Endothelial cell of umbilical vein (primary cell): ENCODE measurements at places on chromosomes 16 and 17. TPM values are rescaled to one million over a fixed set of nuclear protein-coding genes. Genes with fewer than 3 reads are reported as not detected.

DNA sequence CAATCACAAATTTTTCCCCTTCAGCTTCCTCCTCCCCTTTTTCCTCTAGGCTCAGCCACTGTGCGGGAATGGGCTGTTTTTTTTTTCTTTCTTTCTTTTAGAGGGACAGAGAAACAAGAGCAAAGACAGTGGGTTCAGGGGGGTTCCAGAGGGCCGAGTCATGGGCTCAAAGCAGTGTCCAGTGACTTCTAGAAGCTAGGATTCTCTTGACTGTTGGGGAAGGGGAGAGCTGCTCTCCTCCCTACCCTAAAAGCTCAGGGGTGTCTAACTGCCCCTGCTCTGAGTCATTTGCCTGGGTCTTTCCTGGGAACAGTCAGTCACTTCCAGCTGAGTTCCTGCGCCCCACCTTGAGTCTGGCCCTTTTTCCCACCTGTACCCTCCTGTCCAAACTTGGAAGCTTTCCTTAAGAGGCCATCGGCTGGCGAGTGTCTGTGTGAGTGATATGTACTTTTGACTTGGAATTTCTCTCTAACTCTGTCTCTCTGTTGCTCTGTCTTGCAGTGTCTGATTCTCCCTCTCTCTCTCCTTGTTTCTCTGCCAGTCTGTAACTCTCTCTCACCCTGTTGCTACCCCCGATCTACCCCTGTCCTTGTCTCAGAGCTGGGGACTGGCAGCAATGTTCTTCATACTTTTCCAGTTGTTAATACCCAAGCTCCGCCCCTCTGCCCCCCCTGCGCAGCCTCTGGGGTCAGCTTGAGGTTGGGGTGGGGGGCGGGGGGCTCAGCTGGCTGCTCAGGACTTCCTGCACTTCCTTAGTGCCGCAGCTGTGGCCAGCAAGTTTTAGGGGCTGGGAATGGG lies 2.4 kb downstream of the THRA start:
- H3K4me3 ChIP-seq: peak overlapping the region; percentile 8
- H3K27ac ChIP-seq: no peak overlapping the region
- DNase-seq: peak; percentile 54
- H3K36me3 ChIP-seq: no peaks in the 10 kb centered on the region
- H3K27me3 ChIP-seq: peaks cover 3% of the 10 kb centered on the region
- H3K4me1 ChIP-seq: peaks cover 37% of the 10 kb centered on the region

- no peaks in the 10 kb centered on the region for H3K36me3 ChIP-seq
- peaks cover 22% of the 10 kb centered on the region for H3K4me1 ChIP-seq
- DNase-seq: no peak
- H3K27me3 ChIP-seq: no peaks in the 10 kb centered on the region
- H3K27ac ChIP-seq: no peak overlapping the region
These were observed 104.7 kb downstream of the LITAF start for GRCh38 chr16:11481987-11482386.

The PLD6 gene
- 2.9 and 3.5 TPM in 2 replicates for polyA plus RNA-seq

The TRIM37 gene
- polyA plus RNA-seq: 17.0 and 18.8 TPM in 2 replicates

GRCh38 chr17:70238646-70239045 lies 69.3 kb downstream of the KCNJ2 start:
- no peaks in the 10 kb centered on the region for H3K27me3 ChIP-seq
- H3K4me3 ChIP-seq: peak overlapping the region; percentile 62
- DNase-seq: peak; percentile 37
- H3K4me1 ChIP-seq: peaks cover 8% of the 10 kb centered on the region

GRCh38 chr16:75063549-75064088 lies 53.0 kb downstream of the LDHD start:
- H3K27ac ChIP-seq: no peak overlapping the region
- no peaks in the 10 kb centered on the region for H3K4me1 ChIP-seq
- H3K36me3 ChIP-seq: no peaks in the 10 kb centered on the region
- no peak for DNase-seq
- H3K27me3 ChIP-seq: no peaks in the 10 kb centered on the region

DNA sequence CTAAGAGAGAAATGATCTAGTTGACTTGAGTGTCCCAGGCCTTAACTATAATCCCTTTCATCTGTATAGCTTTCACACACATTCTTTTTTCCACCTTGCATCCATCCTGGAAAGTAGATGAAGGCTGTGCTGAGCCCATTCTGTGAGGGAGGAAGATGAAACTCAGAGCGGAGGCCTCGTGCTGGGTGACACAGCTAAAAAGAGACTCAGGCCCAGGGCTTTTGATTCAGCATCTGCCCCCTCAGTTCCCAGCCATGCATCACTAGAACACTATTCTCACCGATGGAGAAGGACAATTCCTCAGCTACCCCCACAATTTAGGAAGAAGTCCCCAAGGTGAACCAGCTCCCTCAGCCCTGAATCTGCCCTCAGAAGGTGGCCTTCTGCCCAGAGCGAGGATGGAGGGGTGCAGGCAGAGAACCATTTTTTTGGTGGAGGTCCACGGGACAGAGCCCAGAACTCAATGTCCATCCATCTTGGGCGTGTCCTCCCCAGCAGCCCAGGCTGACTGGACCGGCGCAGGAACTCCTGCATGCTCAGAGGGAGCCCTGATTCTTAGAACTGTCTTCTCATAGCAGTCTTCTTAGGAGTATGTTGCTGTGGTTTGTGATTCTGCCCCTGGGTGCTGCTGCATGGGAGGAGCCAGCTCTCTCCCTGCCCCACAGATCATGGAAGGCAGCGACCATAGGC lies 5.8 kb upstream of the MYCBPAP start:
- peaks cover 5% of the 10 kb centered on the region for H3K27me3 ChIP-seq
- no peak for DNase-seq
- H3K4me1 ChIP-seq: no peaks in the 10 kb centered on the region
- no peak overlapping the region for H3K27ac ChIP-seq
- no peak overlapping the region for H3K4me3 ChIP-seq

- peak within 1 kb of the TSS; percentile 51 for H3K4me3 ChIP-seq
- H3K4me1 ChIP-seq: peaks cover 17% of the 10 kb centered on the region
- no peak within 1 kb of the TSS for H3K27ac ChIP-seq
- peak; percentile 92 for DNase-seq
- no peaks in the 10 kb centered on the region for H3K36me3 ChIP-seq
These were observed at the start of gene TUBG2 for GRCh38 chr17:42659079-42659931. Gene TUBG2 (plus strand): TSS chr17:42659284. CDS start chr17:42659504, 220 bp downstream.

The NOTUM gene
- polyA plus RNA-seq: not detected in 2 replicates

GRCh38 chr17:67132366-67132765 lies 88.0 kb downstream of the CACNG1 start:
- no peak overlapping the region for H3K27ac ChIP-seq
- H3K4me1 ChIP-seq: no peaks in the 10 kb centered on the region
- H3K36me3 ChIP-seq: peaks cover 3% of the 10 kb centered on the region
- no peak for DNase-seq
- H3K4me3 ChIP-seq: no peak overlapping the region
- no peaks in the 10 kb centered on the region for H3K27me3 ChIP-seq

- H3K27ac ChIP-seq: no peak overlapping the region
- no peaks in the 10 kb centered on the region for H3K36me3 ChIP-seq
- H3K4me1 ChIP-seq: peaks cover 26% of the 10 kb centered on the region
- no peak overlapping the region for H3K4me3 ChIP-seq
These were observed 4.8 kb downstream of the CPPED1 start for GRCh38 chr16:12798846-12799245.

GRCh38 chr16:86517652-86518258 lies 7.4 kb downstream of the FOXF1 start:
- no peak overlapping the region for H3K27ac ChIP-seq
- H3K4me1 ChIP-seq: peaks cover 5% of the 10 kb centered on the region
- H3K4me3 ChIP-seq: no peak overlapping the region
- no peaks in the 10 kb centered on the region for H3K36me3 ChIP-seq
- DNase-seq: peak; percentile 66

DNA sequence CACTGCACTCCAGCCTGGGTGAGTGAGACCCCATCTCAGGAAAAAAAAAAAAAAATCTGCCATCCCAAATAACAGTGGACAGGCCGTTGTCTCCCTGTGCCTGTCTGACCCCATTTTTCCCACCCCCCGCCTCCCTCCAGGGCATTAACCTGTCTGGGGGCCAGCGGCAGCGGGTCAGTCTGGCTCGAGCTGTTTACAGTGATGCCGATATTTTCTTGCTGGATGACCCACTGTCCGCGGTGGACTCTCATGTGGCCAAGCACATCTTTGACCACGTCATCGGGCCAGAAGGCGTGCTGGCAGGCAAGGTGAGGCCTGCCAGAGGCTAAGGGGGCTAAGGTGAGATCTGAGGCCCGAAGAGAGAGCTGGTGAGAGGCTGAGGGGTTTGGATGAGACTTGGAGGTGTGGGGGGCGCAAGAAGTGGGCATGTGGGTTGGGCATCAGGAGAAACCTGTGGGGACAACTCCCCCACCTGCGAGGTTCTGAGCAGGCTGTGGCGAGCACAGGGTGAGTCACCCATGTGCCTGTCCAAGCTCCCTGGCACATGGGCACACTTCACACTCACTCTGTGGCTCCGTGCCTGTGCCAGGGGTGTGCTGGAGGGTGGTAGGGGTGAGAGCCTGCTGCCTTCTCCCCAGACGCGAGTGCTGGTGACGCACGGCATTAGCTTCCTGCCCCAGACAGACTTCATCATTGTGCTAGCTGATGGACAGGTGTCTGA lies 34.7 kb downstream of the ANKRD40 start:
- H3K36me3 ChIP-seq: no peaks in the 10 kb centered on the region
- DNase-seq: no peak
- no peak overlapping the region for H3K27ac ChIP-seq
- no peaks in the 10 kb centered on the region for H3K27me3 ChIP-seq
- H3K4me3 ChIP-seq: no peak overlapping the region

DNA sequence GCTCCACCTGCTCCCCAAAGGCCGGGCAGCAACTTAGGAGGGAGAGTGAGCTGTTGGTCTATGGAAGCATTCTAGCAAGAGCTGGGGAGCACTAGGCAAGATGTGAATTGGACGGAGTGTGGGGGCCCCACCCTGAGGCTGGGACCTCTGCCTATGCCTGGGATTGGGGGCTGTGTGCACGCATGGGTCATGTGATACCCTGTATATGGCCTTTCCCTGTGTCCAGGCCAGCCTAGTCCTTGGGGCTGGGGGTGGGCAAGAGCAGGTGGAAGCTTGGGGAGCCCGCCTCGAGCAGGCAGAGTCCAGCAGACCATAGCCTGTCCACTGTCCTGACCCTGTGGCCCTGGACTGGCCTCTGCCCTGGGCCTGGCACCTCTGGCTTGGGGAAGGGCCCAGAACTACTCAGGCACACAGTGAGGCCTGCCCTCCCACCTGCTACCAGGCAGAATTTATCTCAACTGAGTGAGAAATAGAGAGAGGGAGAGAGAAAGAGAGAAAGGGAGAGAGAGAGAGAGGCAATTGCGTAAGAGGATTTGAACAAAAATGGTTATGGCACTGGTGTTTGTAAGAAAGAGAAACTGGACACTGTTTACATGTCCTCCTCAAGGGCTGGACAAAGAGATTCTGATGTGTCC lies 19.1 kb downstream of the PDP2 start:
- no peaks in the 10 kb centered on the region for H3K27me3 ChIP-seq
- DNase-seq: no peak
- no peak overlapping the region for H3K27ac ChIP-seq
- no peak overlapping the region for H3K4me3 ChIP-seq

DNA sequence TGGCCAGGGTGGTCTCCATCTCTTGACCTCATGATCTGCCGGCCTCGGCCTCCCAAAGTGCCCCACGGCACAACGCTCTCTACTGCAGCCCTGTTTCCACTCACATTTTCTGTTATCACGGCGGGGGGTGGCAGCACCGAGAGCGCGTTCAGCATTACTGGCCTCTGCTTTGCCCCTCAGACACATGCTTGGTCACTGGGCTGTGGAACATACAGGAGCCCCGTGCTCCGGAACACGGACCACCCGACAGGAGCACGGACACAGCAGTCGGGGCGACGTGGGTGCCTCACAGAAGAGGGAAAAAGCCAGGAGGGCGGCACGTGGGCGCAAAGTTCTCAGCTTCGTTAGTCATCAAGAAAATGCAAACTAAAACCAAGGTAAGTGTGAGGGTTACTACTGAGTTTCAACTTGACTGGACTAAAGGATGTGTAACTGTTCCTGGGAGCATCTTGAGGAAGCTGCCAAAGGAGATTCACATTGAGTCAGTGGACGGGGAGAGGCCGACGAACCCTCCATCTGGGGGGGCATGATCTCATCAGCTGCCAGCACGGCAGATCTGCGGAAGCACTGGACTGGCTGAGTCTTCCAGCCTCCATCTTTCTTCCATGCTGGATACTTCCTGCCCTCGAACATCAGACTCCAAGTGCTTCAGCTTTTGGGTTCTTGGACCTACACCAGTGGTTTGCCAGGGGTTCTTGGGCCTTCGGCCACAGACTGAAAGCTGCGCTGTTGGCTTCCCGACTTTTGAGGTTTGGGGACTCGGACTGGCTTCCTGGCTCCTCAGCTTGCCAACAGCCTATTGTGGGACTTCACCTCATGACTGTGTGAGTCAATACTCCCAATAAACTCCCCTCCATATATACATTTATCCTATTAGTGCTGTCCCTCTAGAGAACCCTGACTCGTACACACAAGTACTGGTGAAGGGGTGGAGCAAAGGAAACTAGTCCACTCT lies 106.8 kb downstream of the ZNF778 start:
- H3K36me3 ChIP-seq: no peaks in the 10 kb centered on the region
- no peaks in the 10 kb centered on the region for H3K27me3 ChIP-seq
- no peak for DNase-seq
- no peak overlapping the region for H3K4me3 ChIP-seq
- H3K4me1 ChIP-seq: peaks cover 73% of the 10 kb centered on the region

DNA sequence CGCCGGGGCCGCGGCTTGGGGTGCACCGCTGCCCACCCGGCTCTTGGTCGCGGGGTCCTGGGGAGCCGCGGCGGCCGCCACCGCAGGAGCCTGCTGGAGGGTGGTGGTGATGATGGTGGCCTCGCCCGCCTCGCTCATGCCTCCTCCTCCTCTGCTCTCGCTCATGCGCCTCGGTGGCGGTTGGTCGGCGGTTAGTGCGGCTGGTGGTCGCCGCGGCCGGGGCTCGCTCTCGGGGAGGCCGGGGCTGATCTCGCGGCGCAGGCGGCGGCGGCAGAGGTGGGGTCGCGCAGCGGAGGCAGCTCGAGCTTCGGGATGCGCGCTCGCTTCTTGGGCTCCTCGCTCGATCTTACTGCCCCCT lies 41.6 kb downstream of the AHSP start:
- H3K4me1 ChIP-seq: no peaks in the 10 kb centered on the region
- no peak overlapping the region for H3K4me3 ChIP-seq
- no peaks in the 10 kb centered on the region for H3K36me3 ChIP-seq
- no peak overlapping the region for H3K27ac ChIP-seq

GRCh38 chr17:2025622-2026309 lies 632 bp upstream of the RTN4RL1 start:
- no peaks in the 10 kb centered on the region for H3K36me3 ChIP-seq
- no peak overlapping the region for H3K27ac ChIP-seq
- H3K4me1 ChIP-seq: peaks cover 13% of the 10 kb centered on the region
- DNase-seq: peak; percentile 56
- peak overlapping the region; percentile 13 for H3K4me3 ChIP-seq
- H3K27me3 ChIP-seq: peaks cover 34% of the 10 kb centered on the region

The TEX19 gene
- polyA plus RNA-seq: 0.05 and 0.06 TPM in 2 replicates
